ENCODE measurements at places on chromosomes 12 and 14.

GRCh38 chr12:124150168-124150567, 144.7 kb upstream of the RFLNA start:
- no peak for DNase-seq

GRCh38 chr14:39219075-39219499, 14.6 kb upstream of the MIA2 start:
- DNase-seq: no peak

DNA sequence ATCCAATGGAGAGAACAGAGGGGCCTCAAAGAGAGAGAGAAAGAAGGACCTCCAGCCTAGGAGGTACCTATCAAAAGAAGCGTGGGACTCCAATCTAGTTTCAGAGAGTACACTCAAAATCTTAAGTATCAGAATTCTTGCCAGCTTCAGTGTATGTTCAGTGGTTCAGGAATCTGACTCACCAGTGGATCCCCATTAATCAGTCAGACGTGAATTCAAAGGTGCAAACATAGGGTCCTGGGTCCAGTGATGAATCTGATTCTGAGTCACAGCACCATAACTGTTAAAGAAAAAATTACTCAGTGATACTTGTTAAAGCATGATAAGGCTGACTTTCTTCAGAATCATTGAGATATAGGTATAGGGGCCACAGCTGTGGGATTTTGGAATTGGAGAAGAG, 33.2 kb downstream of the ETNK1 start:
- no peak for DNase-seq

- DNase-seq: no peak
Measured at GRCh38 chr12:40253936-40254335, 29.1 kb downstream of the LRRK2 start.

GRCh38 chr12:110134691-110135411, 10.7 kb downstream of the IFT81 start:
- no peak for DNase-seq

DNA sequence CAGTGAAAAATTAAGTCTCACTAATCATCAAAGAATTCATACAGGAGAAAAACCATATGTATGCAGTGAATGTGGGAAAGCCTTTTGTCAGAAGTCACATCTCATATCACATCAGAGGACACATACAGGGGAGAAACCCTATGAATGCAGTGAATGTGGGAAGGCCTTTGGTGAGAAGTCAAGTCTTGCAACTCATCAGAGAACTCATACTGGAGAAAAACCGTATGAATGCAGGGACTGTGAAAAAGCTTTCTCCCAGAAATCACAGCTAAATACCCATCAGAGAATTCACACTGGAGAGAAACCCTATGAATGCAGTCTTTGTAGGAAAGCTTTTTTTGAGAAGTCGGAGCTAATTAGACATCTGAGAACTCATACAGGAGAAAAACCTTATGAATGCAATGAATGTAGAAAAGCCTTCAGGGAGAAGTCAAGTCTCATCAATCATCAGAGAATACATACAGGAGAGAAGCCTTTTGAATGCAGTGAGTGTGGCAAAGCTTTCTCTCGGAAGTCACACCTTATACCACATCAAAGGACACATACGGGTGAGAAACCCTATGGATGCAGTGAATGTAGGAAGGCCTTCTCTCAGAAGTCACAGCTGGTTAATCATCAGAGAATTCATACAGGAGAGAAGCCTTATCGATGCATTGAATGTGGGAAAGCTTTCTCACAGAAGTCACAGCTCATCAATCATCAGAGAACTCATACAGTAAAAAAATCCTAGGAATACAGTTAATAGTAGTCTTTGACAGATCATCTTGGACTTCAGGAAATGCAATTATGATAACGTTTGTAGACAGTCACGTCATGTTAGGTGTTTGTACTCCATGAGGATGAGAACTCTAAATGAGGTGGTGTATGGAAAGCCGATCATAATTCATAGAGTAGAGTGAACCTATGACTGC, 21.1 kb downstream of the ZNF84 start:
- DNase-seq: no peak

- no peak for DNase-seq
Measured at GRCh38 chr12:22018860-22019259, 27.2 kb upstream of the CMAS start.

GRCh38 chr14:51210594-51210993, 29.5 kb upstream of the TMX1 start:
- no peak for DNase-seq

DNA sequence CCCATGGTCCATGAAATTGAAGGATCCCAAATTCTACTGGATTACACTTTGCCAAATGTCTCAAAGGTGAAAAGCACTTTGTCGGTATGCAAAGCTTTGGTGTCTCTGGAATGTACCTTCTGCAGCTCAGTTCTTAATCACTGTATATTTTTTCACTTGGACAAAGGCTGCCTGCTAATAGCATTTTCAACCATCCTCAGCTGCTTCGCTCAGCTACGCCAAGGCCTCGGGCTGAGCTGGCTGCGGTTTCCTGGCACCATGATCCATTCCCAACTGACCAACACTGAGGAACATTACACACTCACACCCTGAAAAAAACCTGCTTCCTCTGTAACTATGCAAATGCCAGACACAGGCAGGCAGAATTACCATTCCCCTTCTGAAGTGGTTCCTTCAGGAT, 335.2 kb downstream of the DPF3 start:
- DNase-seq: no peak

DNA sequence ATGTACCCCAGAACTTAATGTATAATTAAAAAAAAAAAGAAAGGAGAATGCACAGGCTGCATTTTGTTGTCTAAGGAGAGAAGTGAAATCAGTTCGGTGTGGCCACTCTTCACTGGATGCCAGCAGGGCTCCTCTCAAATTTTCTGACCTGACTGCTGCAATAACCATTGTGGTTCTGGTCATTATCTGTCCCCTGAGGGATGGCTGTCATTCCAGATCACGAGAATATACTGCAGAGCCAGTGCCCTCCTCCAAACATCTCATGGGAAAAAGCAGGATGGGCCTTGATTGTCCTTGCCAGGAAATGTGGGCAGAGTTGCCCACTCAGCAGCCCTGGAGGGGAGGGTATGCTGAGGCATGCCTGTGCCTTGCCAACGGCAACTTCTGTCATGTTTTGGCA, 139.1 kb downstream of the SLC8A3 start:
- DNase-seq: no peak

- no peak for DNase-seq
Measured at GRCh38 chr14:69398818-69399210, 322 bp downstream of the SLC39A9 start.

GRCh38 chr12:109264095-109264942, 44.8 kb downstream of the FOXN4 start:
- peak; percentile 33 for DNase-seq

- no peak for DNase-seq
Measured at GRCh38 chr14:79050787-79051727, 880.9 kb downstream of the NRXN3 start.

DNA sequence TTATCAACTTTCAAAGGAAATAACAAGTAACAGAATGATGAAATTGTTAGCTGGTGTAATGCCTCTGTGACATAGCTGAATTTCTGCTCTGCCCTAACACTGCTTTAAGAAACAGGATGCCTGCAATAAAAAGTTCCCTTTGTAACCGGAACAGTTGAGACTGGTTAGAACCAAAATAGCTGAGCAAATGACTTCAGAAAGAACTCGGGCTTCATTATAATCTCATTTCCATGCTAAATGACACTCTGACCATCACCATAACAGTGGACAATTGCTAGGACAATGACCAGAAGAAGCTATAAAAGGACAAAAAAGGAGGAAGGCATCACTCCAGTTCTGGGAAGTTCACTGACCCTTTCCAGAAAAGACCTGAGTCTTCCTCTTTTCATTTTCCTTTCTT, 23.5 kb upstream of the PYGL start:
- DNase-seq: no peak

- DNase-seq: no peak
Measured at GRCh38 chr14:79383031-79383430, 828.3 kb downstream of the DIO2 start.

- DNase-seq: no peak
Measured at GRCh38 chr12:3473171-3473570, 17.8 kb upstream of the PRMT8 start.

All from hippocampal formation (tissue), 2 donors.